Stimulated activated CD4-positive, alpha-beta T cell treated with anti-CD3 and anti-CD28 coated beads, Interleukin-2, amount 100 ng/mL, for 48 hours (primary cell): ENCODE measurements at places on chromosomes 5 and 9.

DNA sequence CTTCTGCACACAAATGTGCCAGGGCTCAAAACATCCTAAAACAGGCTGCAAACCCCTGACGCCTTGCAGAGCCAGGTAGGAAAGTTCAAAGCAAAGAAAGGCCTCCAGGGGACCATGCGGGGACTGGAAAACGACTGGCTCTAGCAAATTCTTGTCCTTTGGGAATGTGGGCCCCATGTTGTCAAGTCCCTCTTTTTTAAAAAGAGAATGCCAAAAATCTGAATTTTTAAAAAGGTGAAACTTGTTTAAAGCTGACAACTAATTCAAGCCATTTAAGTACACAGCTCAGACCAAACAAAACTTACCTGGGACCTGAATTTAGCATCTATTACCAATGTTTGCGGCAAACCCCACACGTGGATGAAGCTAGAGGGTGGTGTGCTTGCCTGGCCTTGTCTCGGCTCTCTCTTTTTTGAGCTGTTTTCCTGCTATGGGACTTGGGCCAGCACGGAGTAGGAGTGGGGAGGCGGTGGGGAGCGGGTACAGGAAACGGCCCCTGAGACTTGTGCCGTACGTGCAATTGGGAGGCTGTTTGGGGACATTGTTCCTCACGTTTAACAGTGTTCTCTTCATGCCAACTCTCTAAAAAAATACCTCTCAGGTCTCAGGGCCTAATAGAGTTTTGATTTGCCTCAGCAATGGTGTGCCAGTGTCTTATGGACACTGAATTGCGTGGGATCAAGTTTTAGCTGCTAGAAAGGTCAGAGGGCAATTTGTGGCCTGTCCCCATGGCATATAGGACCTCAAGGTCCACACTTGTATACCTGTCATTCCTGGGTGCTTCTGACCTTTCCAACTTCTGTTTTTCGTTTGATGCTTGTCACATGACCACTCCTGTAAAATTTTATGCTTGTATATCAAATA is 15.1 kb upstream of the PHF19 start:
- no peak for DNase-seq

- DNase-seq, result no peak
These were observed 17.4 kb upstream of the RARS1 start for GRCh38 chr5:168468836-168469235.

- DNase-seq, result no peak
These were observed 1173.4 kb upstream of the ACO1 start for GRCh38 chr9:31210978-31211570.

GRCh38 chr5:135833961-135834638 is 363 bp upstream of the SLC25A48 start:
- DNase-seq, result peak; percentile 23

- no peak for DNase-seq
These were observed 75.7 kb downstream of the TEK start for GRCh38 chr9:27184556-27185351.

DNA sequence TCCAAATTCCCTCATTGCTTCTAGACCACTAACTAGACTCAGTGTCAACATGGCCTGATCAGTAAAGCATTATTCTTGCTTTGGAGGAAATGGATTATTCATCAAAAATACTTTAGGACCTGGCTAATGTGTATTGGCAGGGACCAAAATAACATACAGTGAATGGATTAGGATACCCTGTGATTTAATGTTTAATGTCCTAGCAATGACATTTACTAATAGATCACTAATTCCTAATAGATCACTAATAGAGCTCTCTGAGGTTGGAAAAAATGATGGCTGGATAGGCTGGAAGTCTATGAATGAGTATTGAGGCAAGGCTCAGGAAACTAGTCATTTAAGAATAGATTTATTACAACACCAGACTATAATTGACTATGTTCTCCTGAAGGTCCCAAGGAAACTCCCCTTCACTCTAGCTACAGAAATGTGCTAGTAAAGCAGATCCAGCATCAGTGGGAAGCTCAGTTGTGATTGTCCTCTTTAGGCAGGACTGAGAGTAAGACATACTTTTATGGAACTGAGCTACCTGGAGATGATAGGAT is 46.1 kb upstream of the CHSY3 start:
- DNase-seq, result no peak

GRCh38 chr5:9269014-9269413 is 276.9 kb downstream of the SEMA5A start:
- DNase-seq, result no peak

GRCh38 chr5:83711982-83712601 is 8.6 kb downstream of the HAPLN1 start:
- DNase-seq, result peak; percentile 37

DNA sequence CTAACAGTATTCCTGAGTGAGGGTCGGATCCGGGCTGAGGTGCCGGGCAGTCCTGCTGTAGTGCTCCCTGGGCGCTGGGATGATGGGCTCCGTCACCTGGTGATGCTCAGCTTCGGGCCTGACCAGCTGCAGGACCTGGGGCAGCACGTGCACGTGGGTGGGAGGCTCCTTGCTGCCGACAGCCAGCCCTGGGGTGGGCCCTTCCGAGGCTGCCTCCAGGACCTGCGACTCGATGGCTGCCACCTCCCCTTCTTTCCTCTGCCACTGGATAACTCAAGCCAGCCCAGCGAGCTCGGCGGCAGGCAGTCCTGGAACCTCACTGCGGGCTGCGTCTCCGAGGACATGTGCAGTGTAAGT is 15.2 kb downstream of the CRB2 start:
- no peak for DNase-seq

DNA sequence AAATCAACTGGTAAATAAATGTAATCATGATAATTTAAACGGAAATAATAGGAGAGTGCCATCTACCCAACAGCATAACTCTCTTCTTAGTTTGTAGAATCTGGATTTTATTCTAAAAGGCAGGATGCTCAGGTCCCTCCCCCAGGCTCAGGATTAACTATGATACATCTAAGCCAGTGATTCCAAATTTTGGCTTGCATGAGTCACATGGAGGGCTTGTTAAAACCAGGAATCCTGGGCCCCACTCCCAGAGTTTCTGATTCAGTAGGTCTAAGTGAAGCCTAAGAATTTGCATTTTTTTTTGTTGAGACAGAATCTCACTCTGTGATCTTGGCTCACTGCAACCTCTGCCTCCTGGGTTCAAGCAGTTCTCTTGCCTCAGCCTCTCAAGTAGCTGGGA is 62.3 kb upstream of the ZFR start:
- no peak for DNase-seq

DNA sequence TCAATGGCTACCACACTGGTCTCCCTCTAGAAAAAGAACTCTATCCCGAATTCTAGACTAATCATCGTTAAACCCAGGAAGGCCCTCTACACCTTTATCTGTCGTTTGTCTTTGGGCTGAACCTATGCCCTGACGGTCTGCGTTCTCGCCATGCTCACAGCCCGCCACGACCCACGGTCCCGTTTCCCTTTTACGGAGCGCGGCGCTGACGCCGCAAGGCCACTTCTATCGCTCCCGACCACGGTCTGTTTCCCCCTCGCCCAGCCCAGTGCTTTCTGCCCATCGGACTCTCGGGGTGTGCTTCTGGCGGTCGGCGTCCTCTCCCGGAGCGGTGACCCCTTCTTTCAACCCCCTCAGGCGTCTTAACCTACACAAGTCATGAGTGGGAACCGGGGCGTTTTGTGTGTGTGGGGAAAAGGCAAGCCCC is 974 bp downstream of the C9orf40 start:
- peak; percentile 42 for DNase-seq

DNA sequence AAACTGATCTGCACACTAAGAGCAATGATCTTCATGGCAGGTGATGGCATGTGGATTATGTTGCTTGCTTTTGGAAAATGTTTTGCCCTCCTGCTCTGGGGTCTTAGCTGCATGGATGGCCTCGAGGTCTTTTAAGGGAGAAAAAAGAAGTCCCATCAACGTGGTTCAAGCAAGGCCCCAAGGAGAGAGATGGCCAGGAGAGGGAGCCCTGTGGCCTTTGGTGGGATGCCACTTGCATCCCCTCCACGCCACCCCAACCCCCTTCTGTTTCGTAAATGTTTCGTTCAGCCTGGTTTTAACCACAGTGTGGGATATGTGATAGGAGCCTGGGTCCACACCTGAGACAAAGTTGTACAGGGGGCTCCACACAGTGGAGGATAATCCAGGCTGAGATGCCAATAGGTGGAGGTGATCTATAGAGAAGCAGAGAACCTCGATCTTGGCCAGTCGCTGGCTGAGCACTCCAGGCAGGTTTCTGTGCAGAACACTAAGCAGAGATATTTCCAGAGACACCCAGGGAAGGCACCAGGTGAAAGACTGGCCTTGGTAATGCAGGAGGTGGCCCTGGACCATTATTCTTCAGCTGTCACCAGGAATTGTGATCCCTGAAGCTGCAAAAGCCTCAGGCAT is 25.8 kb upstream of the FRRS1L start:
- DNase-seq, result no peak

DNA sequence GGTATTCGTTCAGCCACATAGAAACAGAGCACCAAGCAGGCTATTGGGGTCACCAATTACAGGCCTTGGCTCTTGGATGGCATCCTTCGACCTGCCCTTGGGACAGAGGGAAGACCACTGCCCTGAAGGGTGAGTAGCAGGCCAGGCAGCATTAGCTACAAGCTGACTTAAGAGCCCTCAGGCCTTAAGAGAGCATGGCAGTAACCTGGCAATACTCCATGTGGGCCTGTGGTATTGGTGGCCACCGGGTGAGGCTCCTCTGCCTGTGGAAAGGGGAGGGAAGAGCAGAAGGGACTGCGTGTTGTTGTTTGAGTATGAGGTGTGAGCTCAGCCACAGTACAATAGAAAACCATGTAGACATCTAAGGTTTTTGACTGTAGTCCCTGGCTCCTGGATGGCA is 170.6 kb downstream of the MCTP1 start:
- no peak for DNase-seq

DNA sequence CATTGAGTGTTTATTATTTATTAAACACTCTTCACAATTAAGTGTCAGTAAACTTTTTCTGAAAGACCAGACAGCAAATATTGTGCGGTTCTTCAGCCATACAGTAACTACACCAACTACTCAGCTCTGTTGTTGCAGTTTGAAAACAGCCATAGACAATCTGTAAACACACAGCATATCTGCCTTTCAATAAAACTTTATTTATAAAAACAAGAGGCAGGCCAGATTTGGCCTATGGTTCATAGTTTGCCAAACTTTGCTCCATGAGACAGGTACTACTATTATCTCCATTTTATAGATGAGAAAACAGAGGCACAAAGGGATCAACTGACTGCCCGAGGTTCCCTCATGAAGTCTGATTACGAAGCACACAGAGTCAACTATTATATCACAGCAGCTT is 11.5 kb downstream of the ADAMTS12 start:
- DNase-seq, result no peak

- no peak for DNase-seq
These were observed 83.9 kb downstream of the PTPN3 start for GRCh38 chr9:109414125-109414785.

GRCh38 chr5:141039061-141039460 is 12.1 kb upstream of the PCDHB1 start:
- DNase-seq, result no peak

DNA sequence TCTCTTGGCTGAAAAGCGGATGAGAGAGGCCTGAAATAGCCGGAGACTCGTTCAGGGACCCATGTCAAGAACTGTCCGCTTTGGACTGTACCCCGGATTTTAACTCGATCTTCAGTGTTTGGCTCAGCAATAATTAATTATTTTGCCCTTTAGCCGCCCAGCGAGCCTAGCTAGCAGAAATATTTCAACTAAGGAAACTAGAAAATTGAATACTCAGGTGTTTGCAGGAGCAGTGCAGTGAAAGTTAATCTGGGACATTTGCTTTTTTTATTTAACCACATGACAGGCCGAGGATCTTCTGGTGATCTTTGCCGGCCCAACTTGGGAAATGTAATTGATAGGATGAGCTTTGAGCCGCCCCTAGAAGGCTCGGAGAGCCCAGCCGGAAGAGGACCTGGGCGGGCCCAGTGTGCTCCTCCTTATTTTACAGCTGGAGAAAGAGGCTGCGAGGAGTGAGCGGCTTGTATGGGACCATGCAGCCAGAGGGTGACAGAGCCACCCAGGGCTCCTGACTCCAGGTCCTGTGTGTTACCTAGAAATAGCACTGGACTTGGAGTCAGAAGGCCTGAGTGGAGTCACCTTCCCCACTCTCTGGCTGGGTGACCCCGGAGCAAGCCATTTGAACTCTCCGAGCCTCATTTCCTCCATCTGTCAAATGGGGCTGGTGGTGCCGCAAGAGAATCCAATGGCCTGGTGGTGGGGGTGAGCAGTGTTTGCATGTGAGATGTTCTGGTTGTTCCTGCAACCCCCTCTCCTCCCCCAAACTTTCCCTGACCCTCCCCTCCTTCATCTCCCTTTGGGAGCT is 2.4 kb downstream of the PPARGC1B start:
- DNase-seq, result no peak

- DNase-seq, result no peak
These were observed 70.1 kb upstream of the UNC5A start for GRCh38 chr5:176740131-176740701.

GRCh38 chr5:51599587-51599986 is 216.3 kb downstream of the ISL1 start:
- DNase-seq, result no peak

- DNase-seq, result no peak
These were observed 23.4 kb upstream of the CORO2A start for GRCh38 chr9:98215821-98216220.

- no peak for DNase-seq
These were observed 5.3 kb downstream of the SSNA1 start for GRCh38 chr9:137193771-137194170.

- DNase-seq, result peak; percentile 42
These were observed 29.2 kb downstream of the CDKN2A start for GRCh38 chr9:21964925-21965385.

- no peak for DNase-seq
These were observed 21.0 kb upstream of the TBCA start for GRCh38 chr5:77797136-77797535.

DNA sequence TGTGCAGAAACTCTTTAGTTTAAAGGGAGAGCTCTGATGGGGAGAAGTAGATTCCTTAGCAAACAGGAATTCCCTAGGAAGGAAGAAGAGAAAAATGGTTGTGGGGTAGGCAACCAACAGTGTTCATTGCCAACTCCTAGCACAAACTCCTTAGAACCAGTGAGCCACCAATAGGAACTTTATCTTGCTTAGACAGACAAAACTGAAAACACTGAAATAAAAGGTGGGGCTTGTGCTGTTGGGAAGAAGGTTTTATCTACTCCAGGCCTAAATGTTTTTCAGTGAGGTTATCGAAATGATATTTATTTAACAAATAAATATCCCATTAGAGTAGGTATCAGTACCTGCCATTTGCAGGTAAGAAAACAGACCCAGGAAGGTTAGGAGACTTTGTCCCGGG is 7.7 kb upstream of the GLRX start:
- DNase-seq, result no peak
